Activated CD4-positive, CD25-positive, alpha-beta regulatory T cell (primary cell): ENCODE measurements at places on chromosomes 2 and 18.

- no peak for DNase-seq
Measured at GRCh38 chr2:219350710-219351221, 18.2 kb upstream of the RESP18 start.

- no peak for DNase-seq
Measured at GRCh38 chr18:62897153-62897552, 181.8 kb downstream of the PHLPP1 start.

DNA sequence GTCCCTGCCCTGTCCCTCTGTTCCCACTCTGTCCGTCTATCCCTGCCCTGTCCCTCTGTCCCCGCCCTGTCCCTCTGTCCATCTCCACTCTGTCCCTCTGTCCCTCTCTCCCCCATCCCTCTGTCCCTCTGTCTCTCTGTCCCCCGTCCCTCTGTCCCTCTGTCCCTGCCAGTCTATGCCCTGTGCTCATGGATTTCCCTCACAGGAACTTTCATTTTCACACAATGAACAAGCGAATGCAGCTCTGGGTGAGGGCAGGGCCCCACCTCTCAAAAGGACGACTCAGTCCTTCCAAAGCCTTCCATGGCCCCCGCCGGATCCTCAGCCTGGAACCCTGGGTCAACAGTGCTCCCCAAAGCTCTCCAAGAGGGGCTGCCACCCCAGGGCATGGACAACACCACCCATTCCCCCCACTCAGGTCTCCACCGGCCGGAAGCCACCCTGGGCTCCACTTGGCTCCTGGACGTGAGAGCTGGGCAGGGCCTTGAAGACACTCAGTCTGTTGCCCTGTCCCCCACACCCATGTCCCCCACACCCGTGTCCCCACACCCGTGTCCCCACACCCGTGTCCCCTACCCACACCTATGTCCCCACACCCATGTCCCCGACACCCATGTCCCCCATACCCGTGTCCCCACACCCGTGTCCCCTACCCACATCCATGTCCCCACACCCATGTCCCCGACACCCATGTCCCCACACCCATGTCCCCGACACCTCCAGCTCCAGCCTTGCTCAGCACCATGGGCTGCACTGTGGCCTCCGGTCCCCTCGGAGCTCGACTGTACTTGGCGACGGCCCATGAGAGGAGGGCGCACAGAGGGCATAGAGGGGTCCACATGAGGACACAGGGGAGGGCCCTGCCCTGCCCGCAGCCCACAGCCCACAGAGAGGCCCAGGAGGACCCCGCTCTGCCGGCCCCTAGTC, 156.0 kb downstream of the PXDN start:
- no peak for DNase-seq

DNA sequence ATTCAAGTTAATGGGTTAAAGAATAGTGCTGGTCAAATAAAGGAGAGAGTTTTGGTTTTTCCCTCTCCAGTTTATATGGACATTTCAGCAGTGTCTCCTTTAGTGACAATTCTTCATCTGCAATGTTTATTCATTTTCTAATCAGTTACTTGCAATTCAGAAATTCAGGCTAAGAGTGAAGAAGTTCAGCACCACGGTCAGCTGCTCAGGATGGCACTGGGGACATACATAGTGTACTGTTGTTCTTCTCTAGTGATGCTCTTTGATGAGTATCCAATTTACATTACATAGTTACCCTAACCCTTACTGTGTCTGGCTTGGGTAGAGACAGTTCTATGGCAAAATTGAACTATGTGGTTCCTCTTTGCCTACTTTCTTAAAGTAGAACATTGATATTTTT, 412.7 kb downstream of the CNTNAP5 start:
- no peak for DNase-seq

DNA sequence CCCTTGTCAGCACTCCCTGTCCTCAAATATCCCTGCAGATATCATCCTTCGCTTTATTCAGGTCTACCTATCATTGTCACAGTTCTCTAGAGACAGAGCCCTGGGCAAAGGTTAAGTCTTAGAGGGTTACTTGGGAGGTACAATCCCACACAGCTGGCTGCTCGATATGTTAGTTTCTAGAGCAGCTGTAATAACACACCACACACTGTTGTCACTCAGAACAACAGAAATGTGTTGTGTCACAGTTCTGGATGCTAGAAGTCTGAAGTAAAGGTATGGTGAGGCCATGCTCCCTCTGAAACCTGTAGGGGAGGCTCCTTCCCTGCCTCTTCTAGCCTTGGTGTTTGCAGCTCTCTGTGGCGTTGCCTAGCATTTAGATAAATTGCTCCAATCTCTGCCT, 9.9 kb upstream of the RAPGEF4 start:
- DNase-seq, result no peak

GRCh38 chr2:17171446-17172049, 346.7 kb downstream of the RAD51AP2 start:
- DNase-seq, result no peak

DNA sequence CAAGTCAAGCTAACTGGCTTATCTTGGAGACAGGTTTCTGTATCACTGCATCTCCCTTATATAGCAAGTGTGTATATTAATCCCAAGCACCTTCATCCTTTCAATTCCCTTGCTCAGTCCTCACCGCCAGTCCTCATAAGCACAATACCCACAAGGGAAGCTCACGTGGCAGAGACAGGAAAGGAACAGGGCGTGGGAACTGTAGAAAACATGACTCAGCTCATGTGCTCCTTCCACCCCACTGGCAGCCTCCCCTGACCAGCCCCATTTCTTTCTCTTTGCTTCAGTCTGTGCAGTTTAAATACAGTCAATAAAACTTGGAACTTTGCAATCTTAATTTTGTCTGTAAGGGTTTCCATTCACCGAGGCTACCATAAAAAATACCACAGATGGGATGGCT, 36.5 kb upstream of the CDH19 start:
- no peak for DNase-seq

GRCh38 chr2:36388472-36388871, 32.9 kb downstream of the CRIM1 start:
- no peak for DNase-seq

DNA sequence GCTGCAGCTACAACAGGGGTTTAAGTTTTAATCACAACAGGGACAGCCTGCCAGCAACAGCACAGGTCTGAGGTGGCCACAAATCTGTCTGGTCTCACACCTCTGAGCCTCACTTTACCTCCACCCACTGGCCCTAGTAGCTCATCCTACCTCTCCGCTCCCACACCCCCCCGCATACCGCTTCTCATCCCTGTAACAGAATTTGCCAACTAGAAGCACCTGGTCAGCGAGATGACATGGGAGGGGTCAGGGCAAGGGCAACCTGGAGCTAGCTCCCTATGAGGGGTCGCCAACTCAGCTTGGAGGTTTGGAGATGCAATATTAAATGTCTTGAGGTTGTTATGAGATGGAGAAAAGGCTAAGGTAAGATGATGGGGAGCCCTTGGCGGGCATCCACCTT, 7.5 kb downstream of the CATIP start:
- no peak for DNase-seq

- no peak for DNase-seq
Measured at GRCh38 chr2:128788636-128789220, 470.1 kb upstream of the HS6ST1 start.

GRCh38 chr18:58596265-58596681, 32.6 kb downstream of the ALPK2 start:
- no peak for DNase-seq

GRCh38 chr18:61748004-61748403, 144.8 kb downstream of the RNF152 start:
- no peak for DNase-seq

DNA sequence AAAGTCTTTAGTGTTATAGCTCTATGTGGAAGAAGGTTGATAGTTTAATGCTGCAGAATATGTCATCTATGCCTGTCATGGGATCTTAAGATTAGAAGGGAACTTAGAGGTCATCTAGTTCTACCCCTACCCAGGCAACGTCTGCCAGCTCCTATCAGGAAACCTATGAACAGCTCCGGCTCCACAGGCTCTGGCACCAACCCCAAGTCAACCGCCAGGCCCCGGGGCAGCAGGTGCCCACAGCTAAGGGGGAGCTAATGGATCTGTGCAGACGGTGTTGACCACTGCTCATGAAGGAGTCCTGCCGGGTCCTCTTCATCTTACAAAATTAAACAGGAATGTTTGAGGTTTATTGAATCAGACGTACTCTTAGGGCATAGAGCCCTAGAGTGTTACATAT, 440.8 kb upstream of the KLHL29 start:
- DNase-seq, result no peak

DNA sequence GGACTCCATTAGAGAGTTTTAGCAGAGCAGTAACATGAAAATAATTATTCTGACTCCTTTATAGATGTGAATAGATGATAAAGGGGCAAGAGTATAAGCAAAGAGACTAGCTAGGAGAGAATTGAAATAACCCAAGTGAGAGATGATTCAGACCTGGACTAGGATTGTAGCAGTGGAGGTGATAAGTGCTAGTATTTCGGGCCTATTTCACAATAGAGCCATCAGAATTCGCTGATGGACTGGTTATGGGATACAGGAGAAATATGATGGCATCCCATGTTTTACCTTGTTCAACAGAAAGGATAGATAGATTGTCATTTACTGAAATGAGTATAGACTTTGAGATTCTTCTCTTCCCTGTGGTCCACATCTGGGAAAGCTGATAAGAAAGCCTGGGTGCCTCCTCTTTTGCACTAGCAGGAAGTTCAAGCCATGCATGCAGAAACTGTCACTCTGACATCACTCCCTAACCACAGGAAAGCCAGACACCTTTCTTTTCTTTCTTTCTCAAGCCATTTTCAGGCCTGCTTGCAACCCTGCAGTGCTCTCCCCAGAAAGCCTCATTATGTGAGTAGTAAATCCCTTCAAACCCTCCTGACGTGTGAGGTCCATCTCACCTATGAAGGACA, 25.3 kb downstream of the DYNAP start:
- no peak for DNase-seq

DNA sequence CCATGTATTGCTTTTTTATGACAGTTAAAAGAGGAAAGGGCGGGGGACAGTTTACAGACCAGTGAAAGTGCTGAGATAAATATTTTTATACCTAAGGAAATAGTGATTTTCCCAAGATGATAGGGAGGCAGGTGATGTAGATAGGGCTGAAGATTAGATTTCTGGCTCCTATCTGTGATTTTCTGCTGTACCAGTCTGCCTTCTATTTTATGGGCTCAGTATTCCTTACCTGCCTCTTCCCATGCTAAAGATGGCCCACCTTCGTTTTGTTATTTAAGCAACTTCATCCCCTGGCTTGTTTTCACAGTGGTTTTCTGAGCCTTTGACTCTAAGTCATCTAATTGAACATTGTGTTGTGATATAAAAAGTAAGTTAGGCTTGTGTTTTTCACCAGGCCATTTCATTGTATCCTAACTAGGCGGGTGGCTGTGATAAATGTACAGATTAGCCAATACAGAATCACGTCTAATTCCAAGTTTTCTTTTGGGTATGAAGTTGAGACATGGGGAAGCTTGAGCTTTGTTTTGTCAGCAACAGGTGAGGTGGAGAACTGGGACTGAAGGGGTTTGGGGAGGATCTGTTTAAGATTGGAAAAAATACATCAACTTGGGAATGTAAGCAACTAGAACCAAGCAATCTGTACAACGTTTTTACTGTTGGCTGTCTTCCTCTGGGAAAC, 5.2 kb downstream of the RPL37A start:
- DNase-seq, result no peak

GRCh38 chr2:232537499-232537898, 2.0 kb upstream of the CHRNG start:
- DNase-seq, result no peak

GRCh38 chr18:45050712-45051601, 370.3 kb downstream of the SETBP1 start:
- no peak for DNase-seq

- no peak for DNase-seq
Measured at GRCh38 chr18:39841482-39842365, 2113.3 kb upstream of the PIK3C3 start.

GRCh38 chr2:63772061-63772460, 69.6 kb upstream of the UGP2 start:
- no peak for DNase-seq

- DNase-seq, result no peak
Measured at GRCh38 chr2:156456616-156457015, 20.4 kb downstream of the GPD2 start.

DNA sequence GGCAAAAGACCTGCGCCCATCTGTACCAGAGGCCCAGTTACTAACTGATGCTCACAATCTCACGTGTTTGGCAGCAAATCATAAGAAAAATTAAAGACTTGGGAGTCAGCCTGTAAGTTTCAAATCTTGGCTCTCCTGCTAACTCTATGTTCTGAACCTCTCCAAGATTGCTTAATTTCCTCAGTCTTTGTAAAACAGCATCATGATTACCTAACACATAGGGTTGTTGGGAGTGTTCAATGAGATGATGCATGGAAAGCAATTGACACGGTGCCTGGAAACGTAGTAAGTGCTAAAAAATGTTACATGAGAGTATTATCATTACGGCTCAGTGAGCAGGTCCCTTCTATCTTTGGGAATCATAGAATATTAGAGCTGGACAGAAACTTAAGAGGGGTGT, 497.6 kb upstream of the TCF4 start:
- no peak for DNase-seq

DNA sequence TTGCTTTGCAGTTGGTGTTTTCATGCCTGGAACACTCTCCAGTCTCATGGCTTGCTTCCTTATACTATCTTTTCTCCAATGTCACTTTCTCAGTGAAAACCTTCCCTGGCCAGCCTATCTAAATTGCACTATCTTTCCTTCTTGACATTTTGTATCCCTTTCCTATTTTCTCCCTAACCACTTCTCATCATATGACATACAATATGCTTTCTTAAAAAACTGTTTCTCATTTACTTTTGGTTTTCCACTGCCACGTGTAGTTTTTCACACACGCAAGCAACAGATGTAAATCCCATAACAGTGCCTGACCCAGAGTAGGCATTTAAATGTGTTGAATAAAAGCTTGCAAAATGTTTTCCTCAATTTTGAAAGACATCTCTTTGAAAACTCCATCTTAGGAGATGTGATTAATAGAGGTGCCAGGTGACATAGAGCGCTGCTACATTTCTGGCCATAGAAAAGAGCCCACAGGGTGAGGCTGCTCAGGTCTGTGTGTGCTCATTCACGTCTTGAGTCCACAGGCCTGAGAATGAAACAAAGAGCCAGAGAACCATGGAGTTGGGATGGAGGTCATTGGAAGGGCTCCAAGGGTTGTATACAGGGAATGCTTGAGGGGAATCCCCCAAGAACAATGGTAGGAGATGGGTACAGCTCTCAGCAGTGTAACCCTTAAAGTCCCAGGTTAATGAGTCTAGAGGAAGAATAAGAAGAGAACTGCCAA, 12.7 kb downstream of the ZNF24 start:
- no peak for DNase-seq

- no peak for DNase-seq
Measured at GRCh38 chr2:41998186-41999127, 49.4 kb upstream of the PKDCC start.

- no peak for DNase-seq
Measured at GRCh38 chr2:25041307-25041927, 459 bp upstream of the EFR3B start.

GRCh38 chr2:20171445-20171977, 53.4 kb downstream of the SDC1 start:
- no peak for DNase-seq

- no peak for DNase-seq
Measured at GRCh38 chr2:64311948-64312621, 141.9 kb upstream of the LGALSL start.

- no peak for DNase-seq
Measured at GRCh38 chr2:66890166-66890742, 455.3 kb downstream of the MEIS1 start.

- no peak for DNase-seq
Measured at GRCh38 chr2:239106314-239106908, 258.5 kb downstream of the TWIST2 start.

- DNase-seq, result no peak
Measured at GRCh38 chr2:7281231-7282201, 364.3 kb downstream of the RNF144A start.

GRCh38 chr18:11392292-11392691, 217.1 kb upstream of the SLC35G4 start:
- no peak for DNase-seq

GRCh38 chr2:86052676-86053075, 53.0 kb downstream of the POLR1A start:
- DNase-seq, result no peak
